Activated CD8-positive, alpha-beta memory T cell treated with anti-CD3 and anti-CD28 coated beads for 24 hours (primary cell): ENCODE measurements at places on chromosomes 13 and 19.

DNA sequence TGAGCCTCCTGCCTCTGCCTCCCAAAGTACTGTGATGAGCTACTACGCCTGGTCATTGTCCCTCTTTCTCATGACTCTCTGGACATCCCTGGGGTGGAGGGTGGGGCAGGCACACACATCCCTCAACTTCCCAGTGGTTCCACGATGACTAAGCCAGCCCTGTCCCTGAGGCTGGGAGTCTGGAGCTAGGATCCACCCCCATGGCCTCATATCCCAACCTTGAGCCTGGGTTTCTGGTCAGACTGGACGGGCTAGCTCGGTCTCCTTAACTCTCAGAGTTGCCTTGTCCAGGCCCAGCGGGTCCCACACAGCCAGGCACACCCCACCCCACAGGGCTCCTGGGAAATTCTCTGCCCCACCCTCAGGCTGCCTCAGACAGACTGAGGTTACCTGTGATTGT, 19.6 kb downstream of the IER2 start:
- no peak for DNase-seq

DNA sequence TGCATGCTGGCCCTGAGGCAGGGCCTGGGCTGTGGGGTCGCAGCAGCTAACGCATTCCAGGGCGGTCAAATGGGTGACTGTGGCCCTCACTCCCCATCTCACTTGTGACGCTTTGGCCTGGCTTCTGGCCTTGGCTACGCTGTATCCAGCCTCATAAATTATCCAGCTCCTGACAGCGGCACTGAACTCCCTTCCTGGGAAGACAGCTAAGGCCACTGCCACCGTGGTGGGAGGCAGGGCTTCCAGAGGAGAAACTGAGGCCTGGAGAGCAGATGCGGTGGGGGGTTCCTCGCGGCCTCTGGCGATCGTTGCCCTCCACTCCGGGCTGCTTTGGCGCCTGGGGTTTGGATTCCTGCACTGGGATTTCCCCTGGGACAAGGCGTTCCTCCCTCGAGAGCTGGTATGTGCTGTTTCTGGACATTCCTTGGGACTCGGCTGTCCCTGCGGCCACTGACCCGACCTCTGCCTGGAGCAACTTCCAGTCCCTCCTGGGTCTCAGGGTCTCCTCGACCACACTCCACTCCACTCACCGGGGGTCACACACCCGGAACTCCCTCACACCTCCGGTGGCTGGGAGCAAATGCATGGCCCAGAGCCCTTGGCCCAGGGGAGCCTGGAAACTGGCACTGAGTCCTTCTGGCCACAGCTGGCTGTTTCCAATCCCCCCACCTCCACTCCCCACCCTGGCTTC, 3.4 kb downstream of the TBXA2R start:
- no peak for DNase-seq

GRCh38 chr19:45501730-45502014, 3.4 kb downstream of the PPM1N start:
- no peak for DNase-seq

- no peak for DNase-seq
Observed at GRCh38 chr13:26335158-26335557, 81.2 kb downstream of the CDK8 start.

GRCh38 chr19:3573858-3574637, 1.3 kb downstream of the HMG20B start:
- peak; percentile 89 for DNase-seq

GRCh38 chr19:54299126-54299498, 13.9 kb downstream of the LILRA5 start:
- DNase-seq = no peak

DNA sequence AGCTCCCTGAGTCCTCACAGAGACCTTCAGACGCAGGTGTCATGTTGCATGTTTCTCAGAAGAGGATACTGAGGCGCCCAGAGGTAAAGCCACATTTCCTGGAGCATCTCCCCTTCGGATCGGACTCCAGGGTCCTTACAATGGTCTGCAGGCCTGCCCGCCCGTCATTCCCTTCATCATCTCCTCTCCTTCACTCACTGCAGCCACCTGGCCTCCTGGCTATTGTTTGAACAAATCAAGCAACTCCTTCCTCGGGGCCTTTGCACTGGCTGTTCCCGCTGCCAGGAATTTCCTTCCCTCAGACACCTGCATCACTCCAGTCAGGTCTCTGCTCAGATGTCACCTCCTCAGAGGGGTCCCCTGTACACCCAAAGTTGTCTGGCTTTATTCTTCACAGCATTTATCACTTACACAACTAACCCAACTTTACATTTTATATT, 20.3 kb downstream of the CEACAM16 start:
- no peak for DNase-seq

- peak; percentile 79 for DNase-seq
Observed at GRCh38 chr13:99217461-99218110, 16.9 kb downstream of the UBAC2 start.

GRCh38 chr13:111789011-111789410, 277.9 kb upstream of the SOX1 start:
- DNase-seq = no peak

- DNase-seq = no peak
Observed at GRCh38 chr13:94588541-94588940, 7.4 kb downstream of the TGDS start.

GRCh38 chr13:77836423-77836822, 82.2 kb downstream of the EDNRB start:
- DNase-seq = no peak
